ENCODE measurements at places on chromosomes 11 and 22. TPM values are rescaled to one million over a fixed set of nuclear protein-coding genes. Genes with fewer than 3 reads are reported as not detected.

DNA sequence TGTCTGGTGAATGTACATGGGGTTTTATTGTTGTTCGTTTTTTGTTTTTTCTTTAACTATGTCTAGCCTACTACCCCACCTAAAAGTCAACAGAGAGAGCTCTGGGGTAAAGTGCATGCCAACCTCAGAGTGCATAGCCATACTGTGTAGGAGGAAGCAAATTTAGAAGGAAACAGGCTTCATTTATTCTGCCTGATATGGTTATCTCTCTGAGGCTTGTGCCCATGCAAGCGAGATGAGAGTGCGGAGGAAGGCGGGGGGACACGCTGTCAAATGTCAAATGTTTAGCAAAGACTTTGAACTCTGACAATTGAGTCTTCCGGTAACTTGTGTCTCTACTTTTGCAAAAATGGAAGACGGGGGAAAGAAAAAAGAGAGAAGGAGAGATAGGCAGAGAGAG lies 295.5 kb downstream of the ETS1 start:
- DNase-seq: no peak

- DNase-seq: no peak
Observed at GRCh38 chr11:122799406-122800105, 38.7 kb upstream of the CRTAM start.

- DNase-seq: no peak
Observed at GRCh38 chr11:75341612-75342011, 9.8 kb downstream of the ARRB1 start.

GRCh38 chr22:44464000-44464399 lies 34.0 kb downstream of the RTL6 start:
- peak; percentile 2 for DNase-seq

DNA sequence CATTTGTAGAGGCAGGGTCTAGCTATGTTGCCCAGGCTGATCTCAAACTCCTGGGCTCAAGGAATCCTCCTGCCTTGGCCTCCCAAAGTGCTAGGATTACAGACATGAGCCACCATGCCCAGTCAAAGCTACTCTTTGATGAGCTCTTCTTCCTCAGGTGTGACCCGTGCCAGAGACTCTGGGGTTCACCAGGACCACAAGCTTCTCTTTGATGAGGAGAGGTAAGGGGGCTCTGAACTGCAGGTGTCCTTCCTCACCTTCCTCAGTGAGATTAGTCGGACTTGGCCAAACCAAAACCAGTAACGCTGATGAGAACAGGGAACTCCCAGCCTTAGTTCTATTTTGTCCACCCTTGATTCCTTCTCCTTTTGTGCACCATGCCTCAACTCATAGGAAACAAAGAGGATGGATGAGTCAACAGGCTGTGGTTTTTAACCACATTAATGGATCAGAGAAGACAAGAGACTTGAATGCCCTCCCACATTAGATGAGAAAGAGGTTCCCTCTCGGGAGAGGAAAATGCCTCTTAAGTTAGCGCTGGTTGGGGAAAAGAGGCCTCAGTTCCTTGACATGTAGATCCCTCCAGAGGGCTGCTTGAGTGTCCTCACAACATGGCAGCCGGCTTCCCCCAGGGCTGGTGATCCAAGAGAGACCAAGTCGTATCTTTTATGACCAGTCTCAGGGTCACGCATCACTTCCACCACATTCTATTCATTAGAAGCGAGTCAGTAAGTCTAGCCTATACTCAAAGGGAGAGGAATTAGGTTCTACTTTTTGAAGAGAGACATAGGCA lies 25.7 kb upstream of the CTR9 start:
- no peak for DNase-seq

GRCh38 chr22:45438336-45438735 lies 24.8 kb downstream of the RIBC2 start:
- no peak for DNase-seq

DNA sequence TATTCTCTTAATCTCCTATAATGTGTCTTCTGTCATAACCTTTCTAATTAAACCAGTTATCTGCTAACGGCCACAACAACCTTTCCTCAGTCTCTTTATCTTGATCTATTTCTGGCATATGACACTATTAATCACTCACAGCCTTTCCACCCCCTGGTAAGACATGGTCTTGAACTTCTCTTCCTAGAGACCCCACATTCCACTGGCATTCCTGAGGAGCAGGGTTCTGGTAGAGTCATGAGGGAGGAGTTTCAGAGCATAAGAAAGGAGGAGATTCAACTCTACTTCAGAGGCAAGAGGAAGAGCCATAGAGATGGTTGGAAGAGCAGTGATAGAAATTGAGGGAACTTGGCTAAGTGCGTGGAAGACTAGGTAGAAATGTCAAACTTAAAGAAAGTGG lies 325.6 kb downstream of the BLID start:
- DNase-seq: no peak

FOLR2 gene
- not detected for total RNA-seq

LSP1 gene
- not detected for total RNA-seq

CCS gene
- total RNA-seq: 13.7 TPM
